ENCODE measurements at places on chromosomes 3 and 15.

GRCh38 chr15:60000824-60001609 lies 3.1 kb upstream of the FOXB1 start:
- DNase-seq, result no peak

- DNase-seq, result no peak
These were observed 667.1 kb upstream of the NR2F2 start for GRCh38 chr15:95663156-95664100.

- DNase-seq, result no peak
These were observed 2.4 kb downstream of the DLL4 start for GRCh38 chr15:40931300-40932142.

DNA sequence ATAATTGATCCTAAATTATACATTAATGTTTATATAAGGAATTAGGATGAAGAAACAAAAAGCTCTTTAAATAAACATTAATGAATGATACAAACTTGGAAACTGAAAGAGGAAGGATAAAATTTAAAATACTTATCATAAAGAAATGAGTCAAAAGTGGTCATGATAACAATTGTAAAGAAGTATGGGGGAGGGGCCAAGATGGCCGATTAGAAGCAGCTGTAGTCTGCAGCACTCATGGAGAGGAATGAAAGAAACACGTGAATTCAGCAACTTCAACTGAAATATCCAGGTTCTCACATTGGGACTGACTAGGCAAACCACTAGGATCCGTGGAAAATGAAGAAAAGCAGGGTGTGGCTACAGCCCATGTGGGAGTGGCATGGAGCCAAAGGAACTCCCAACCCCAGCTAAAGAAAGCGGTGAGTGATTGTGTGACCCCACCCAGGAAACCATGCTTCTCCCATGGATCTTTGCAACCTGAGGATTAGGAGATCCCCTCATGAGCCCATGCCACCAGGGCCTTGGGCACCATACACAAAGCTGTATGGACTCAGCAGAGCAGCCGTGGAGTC lies 13.1 kb upstream of the CP start:
- no peak for DNase-seq

- DNase-seq, result no peak
These were observed 120.2 kb downstream of the MEGF11 start for GRCh38 chr15:66133247-66133885.

- no peak for DNase-seq
These were observed 38.0 kb downstream of the CCR3 start for GRCh38 chr3:46280105-46280797.

GRCh38 chr3:170751083-170751898 lies 118.7 kb downstream of the RPL22L1 start:
- DNase-seq, result no peak

GRCh38 chr3:15923640-15924405 lies 126.0 kb upstream of the ANKRD28 start:
- no peak for DNase-seq

DNA sequence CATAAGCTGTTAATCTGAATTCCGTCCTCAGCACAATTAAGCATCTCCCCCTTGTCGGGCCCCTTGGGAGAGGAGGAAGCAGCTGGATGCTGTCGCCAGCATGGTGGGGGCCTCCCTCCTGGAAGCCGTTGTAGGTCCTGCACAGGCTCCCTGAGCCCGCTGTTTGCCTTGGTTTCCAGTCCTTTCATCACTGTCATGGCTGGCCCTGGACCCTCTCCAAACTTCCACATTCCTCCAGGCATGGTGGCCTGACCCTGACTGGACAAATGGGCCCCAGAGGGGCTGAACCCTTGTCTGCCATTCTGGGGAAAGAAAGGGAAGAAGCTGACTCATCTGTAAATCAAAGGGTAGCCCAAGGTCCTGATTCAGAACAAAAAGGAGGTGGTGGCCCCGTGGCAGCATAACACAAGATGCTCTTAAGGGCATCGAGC lies 300.5 kb upstream of the LRRFIP2 start:
- peak; percentile 80 for DNase-seq

- peak; percentile 66 for DNase-seq
These were observed 5.1 kb upstream of the SLC25A38 start for GRCh38 chr3:39378088-39378487.

DNA sequence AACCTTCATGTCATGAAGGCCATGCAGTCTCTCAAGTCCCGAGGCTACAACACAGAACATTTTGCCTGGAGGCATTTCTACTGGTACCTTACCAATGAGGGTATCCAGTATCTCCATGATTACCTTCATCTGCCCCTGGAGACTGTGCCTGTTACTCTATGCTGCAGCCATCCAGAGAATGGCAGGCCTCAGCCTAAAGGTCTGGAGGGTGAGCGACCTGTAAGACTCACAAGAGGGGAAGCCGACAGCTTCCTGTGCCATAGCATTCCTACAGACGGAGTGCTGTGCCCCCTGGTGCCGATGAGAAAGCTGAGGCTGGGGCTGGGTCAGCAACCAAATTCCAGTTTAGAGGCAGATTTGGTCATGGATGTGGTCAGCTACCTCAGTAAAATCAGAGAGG lies 51.3 kb upstream of the CADPS start:
- no peak for DNase-seq

DNA sequence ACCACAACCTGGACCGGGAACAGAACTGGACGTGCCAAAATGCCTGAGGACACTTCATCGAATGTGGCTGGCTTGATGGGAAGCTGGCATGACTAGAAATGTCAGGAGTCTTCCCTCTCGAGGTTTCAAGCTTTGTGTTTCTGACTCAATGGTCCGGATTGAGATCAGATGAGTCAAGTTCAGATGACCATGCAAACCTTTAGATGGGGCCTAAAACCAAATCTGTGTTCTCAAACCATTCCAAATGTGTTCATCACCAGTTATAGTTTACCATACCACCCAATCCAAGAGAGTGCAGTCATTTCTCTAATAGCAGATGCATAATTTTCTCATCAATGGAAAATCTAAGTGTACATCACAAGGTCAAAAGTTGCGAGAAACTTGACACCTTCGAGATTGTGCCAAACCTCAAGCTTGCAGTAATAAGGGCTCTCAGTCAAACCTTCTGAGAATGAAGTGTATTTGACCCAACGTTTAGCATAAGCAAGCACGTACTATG lies 369.1 kb downstream of the RORA start:
- no peak for DNase-seq

DNA sequence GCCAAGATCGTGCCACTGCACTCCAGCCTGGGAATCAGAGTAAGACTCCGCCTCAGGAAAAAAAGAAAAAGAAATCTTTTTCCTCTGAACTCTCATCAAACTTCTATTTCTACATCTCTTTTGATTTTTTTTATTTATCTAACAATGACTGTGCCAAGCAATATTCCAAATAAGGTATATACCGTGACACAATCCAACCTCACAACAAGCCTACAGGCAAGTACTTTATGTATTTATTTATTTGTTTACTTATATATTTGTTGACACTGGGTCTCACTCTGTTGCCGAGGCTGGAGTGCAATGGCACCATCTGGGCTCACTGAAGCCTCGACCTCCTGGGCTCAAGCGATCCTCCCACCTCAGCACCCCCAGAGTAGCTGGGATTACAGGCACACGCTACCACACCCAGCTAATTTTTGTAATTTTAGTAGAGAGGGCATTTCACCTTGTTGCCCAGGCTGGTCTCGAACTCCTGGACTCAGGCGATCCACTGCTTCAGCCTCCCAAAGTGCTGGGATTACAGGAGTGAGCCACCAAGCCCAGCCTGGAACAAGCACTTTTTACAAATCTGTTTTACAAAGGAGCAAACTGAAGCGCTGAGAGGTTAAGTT lies 94.9 kb upstream of the CHD2 start:
- no peak for DNase-seq

- no peak for DNase-seq
These were observed 123.7 kb upstream of the IGSF10 start for GRCh38 chr3:151584566-151584965.

DNA sequence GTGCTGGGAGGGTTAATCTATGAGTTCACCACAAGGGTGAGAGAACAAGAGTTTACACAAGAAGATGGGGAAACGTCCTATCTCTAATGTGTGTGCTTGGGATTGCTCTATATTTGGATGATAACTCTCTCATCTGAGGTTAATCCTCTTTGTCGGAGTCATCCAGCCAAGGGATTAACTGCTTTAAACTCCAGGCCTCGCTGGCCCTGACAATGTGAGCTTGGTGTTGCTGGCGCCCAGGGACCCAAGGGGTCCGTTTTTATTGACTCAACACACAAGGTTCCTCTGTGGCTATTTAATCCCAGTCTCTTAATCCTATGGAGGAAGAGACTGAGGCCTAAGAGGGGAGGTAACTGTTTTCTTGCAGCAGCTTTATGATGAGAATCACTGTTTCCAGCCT lies 14.2 kb downstream of the SV2B start:
- DNase-seq, result peak; percentile 76

DNA sequence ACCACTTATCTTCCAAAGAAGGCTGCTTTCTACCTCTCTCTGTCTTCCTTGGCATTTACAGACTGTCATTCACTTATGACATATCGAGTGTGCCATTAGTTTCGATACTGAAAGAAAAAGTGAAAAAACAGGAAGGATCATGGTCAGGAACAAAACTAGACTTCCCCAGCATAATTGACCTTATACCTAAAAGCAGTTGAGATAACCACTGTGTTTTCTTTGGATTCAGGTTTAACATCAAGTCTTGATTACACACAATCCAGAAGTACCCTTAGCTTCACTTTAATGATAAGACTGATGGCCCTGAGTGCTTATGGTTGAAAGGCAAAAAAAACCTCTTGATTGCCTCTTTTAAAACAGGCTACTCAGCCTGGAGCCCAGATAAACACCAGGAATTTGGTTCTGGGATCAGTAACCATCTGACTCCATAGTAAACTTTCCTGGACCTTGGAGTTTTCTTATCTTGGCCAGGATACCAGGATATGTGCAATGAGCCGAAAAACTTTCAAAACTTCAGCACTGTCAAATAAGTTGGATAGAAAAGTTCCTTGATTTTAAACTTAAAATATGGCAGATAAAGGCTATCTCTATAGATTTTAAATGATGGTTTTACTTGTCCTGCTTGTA lies 5.0 kb upstream of the UACA start:
- DNase-seq, result no peak

DNA sequence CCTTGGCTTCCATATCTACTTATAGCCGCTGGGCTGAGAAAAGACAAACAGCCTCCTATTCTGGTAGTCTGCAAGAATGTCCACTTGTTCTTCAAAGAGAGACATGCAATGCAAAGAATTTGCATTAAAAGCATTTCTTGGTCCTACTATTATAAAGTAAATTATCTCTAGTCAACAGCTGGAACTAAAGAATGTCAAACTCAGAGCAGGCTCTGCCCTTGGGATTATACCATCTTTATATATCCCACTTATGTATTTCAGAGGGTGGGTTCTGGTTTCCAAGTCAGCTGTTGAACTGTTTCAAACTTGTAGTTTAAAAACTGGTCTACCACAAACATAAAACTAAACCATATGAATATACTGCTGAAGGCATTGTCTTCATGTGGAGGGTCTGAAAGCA lies 7.0 kb upstream of the ACTC1 start:
- DNase-seq, result no peak

- no peak for DNase-seq
These were observed 131.4 kb downstream of the EPHA3 start for GRCh38 chr3:89238846-89239245.

DNA sequence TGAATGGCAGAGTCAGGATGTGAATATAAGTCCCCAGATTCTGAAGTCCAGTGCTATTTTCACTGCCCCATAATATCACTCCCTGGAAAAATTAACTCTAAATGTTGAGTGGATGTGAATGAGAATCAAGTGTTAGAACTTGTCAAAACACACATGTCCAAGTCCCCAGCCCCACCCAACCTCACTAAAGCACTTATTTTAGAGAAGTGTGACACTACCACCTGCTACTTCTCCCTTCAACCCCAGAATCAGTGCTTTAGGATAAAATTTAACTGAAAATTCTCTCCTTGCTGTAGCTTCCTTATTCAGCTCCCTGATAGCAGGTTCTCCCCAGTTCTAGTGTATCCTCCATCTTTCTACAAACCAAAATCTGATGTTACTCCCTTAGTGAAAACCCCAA lies 35.8 kb downstream of the HERC1 start:
- no peak for DNase-seq

DNA sequence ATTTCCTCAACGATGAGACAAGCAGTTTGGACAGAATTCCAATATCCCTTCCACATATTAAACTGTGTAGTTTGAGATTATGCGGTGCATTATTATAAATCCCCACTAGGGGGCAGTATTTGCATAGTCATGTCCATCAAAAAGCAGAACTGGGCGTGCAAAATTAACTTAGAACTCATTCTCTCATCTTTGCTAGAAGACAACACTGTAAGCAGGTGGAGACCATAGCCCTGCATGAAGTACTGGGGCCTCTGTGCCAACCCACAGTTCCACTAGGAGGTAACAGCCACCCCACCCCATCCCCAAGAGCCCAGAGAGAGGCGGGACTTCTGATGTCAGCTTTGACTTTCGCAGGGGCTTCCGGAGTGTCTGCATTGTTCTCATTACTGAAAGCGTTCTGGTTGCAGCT lies 106.6 kb upstream of the TMC3 start:
- peak; percentile 52 for DNase-seq

DNA sequence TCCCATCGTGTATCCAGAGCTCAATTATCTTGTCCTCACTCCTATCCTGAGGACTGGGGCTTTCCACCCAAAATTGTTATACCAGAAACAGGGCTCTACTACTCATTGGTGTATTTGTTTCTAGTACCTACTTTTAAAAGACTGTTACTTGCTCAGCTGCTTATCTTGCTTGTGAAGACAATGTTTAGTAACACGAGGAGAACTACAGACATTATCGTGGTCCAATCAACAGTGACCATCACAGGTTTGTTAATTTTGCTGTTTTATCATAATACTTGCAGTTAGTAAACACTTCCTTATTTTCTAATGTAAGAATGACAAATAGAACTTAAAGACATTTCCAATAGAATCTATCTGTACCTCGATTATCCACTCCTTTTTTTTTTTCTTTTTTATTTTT lies 13.5 kb downstream of the LRCH3 start:
- DNase-seq, result no peak

DNA sequence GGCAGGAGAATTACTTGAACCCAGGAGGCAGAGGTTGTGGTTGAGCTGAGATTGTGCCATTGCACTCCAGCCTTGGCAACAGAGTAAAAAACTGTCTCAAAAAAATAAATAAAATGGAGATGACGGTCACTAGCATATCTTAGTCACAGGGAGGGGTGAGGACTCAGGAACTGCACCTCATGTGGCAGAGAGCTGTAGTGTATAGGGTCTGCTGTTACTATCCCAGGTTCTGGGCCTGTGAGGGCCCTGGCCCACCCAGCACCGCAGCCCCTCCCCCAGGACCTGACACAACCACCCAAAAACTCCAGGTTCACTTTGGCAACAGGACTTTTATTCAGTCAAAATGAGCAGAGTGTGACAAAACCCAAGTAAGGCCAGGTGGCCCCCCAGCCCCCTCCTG lies 22.3 kb downstream of the RNU5B-1 start:
- DNase-seq, result peak; percentile 31

DNA sequence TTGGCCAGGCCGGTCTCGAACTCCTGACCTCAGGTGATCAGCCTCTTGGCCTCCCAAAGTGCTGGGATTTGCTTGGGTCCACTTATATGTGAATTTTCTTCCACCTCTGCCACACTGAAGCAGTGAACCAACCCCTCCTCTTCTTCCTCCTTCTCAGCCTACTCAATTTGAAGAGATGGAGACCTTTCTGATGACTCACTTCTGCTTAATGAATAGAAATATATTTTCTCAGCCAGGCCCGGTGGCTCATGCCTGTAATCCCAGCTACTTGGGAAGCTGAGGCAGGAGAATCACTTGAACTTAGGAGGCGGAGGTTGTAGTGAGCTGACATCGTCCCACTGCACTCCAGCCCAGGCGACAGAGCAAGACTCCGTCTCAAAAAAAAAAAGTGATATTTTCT lies 46.8 kb upstream of the GATM start:
- DNase-seq, result no peak
